ENCODE measurements at places on chromosomes 6 and 20. TPM values are rescaled to one million over a fixed set of nuclear protein-coding genes. Genes with fewer than 3 reads are reported as not detected.

DNA sequence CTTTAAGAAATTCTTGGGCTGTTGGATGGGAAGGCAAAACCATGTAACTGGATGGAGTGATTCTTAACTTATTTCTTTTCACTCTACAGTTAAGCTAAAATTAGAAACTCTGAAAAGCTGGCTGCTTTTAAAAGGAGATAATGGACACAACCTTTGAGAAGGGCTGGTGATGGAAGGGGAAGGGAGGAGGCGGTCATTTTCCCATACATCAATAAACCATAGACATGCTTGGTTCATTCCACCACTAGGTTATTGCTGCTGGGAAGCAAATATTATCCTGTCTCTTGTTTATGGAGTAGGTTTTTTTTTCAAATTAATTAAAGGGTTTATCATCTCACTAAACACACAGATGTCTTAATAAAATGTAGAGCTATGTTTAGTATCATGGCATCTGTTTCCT, 76.2 kb downstream of the PLCB1 start:
- H3K4me1 ChIP-seq: peaks cover 50% of the 10 kb centered on the region
- H3K36me3 ChIP-seq: no peaks in the 10 kb centered on the region
- no peaks in the 10 kb centered on the region for H3K27me3 ChIP-seq
- H3K27ac ChIP-seq: no peak overlapping the region
- H3K4me3 ChIP-seq: no peak overlapping the region
- DNase-seq: no peak

Gene TMEM217
- 0.99 TPM for total RNA-seq

- H3K27ac ChIP-seq: no peak overlapping the region
- DNase-seq: no peak
- no peak overlapping the region for H3K4me3 ChIP-seq
- H3K4me1 ChIP-seq: peaks cover 19% of the 10 kb centered on the region
- H3K27me3 ChIP-seq: no peaks in the 10 kb centered on the region
- H3K36me3 ChIP-seq: no peaks in the 10 kb centered on the region
Observed at GRCh38 chr6:143966312-143966711, 41.7 kb downstream of the PLAGL1 start.

- H3K27me3 ChIP-seq: no peaks in the 10 kb centered on the region
- no peaks in the 10 kb centered on the region for H3K4me1 ChIP-seq
- H3K4me3 ChIP-seq: no peak overlapping the region
- H3K36me3 ChIP-seq: no peaks in the 10 kb centered on the region
Observed at GRCh38 chr6:154113392-154113791, 74.4 kb downstream of the OPRM1 start.

Gene SCRT2
- not detected for total RNA-seq

- H3K4me1 ChIP-seq: no peaks in the 10 kb centered on the region
- no peak overlapping the region for H3K4me3 ChIP-seq
- H3K27ac ChIP-seq: no peak overlapping the region
- H3K36me3 ChIP-seq: no peaks in the 10 kb centered on the region
Observed at GRCh38 chr20:48230216-48230615, 444.9 kb upstream of the SULF2 start.

DNA sequence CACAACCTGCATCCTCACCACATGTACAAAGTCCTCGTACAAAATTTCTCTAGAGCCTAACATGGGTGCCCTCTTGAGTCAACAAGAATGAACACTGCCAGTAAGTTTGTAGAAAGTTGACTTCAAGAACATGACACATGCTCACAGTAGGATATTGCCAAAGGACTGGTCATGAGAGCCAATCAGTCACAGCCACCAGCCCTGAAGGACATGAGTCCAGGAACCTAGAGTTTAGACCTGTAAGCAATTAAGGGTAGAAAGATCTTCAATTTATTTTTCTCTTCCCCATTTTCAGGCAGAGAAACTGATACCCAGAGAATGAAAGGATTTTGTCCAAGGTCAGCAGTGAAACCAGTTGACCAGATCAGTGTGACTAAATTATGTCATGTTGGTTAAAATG, 96.1 kb downstream of the MAFB start:
- H3K27me3 ChIP-seq: no peaks in the 10 kb centered on the region
- DNase-seq: peak; percentile 57
- H3K4me3 ChIP-seq: no peak overlapping the region
- H3K4me1 ChIP-seq: no peaks in the 10 kb centered on the region
- no peaks in the 10 kb centered on the region for H3K36me3 ChIP-seq

Gene DNPH1
- total RNA-seq: 62.5 TPM

DNA sequence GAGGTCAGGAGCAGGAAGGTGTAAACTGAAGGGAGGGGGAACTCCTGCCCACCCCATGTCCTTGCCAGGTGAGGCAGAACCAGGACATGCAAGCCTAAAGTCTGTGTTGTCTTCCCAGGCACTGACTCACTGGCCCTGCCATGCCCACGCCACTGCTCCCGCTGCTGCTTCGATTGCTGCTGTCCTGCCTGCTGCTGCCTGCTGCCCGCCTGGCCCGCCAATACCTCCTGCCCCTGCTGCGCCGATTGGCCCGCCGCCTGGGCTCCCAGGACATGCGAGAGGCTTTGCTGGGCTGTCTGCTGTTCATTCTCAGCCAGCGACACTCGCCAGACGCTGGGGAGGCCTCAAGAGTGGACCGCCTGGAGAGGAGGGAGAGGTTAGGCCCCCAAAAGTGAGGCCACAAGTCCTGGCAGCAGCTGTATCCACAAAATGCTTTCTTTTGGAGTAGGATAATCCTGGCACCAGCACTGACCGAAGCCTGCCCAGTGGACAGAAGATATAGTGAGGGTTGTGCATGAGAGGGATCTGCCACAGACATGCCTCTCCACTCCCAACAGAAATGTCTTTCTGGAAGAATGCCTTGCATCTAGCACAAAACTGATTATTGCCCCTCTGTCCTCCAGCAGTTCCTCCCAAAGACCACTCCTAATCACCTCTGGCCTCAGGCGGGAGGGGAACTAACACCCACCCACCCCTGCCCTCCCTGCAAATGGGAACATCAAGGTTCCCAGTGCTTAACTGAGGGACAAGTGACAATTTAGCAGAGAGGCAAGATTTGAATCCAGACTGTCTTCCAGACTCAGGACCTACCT, 812 bp downstream of the MYMX start:
- peaks cover 67% of the 10 kb centered on the region for H3K4me1 ChIP-seq
- peak overlapping the region; percentile 98 for H3K27ac ChIP-seq
- H3K36me3 ChIP-seq: no peaks in the 10 kb centered on the region
- H3K27me3 ChIP-seq: no peaks in the 10 kb centered on the region
- DNase-seq: no peak

Gene ACSS2
- 56.1 TPM for total RNA-seq

GRCh38 chr20:44656448-44656847, 4.9 kb upstream of the ADA start:
- no peak overlapping the region for H3K27ac ChIP-seq
- no peak overlapping the region for H3K4me3 ChIP-seq
- no peaks in the 10 kb centered on the region for H3K36me3 ChIP-seq
- H3K4me1 ChIP-seq: peaks cover 9% of the 10 kb centered on the region
- H3K27me3 ChIP-seq: no peaks in the 10 kb centered on the region
- no peak for DNase-seq

DNA sequence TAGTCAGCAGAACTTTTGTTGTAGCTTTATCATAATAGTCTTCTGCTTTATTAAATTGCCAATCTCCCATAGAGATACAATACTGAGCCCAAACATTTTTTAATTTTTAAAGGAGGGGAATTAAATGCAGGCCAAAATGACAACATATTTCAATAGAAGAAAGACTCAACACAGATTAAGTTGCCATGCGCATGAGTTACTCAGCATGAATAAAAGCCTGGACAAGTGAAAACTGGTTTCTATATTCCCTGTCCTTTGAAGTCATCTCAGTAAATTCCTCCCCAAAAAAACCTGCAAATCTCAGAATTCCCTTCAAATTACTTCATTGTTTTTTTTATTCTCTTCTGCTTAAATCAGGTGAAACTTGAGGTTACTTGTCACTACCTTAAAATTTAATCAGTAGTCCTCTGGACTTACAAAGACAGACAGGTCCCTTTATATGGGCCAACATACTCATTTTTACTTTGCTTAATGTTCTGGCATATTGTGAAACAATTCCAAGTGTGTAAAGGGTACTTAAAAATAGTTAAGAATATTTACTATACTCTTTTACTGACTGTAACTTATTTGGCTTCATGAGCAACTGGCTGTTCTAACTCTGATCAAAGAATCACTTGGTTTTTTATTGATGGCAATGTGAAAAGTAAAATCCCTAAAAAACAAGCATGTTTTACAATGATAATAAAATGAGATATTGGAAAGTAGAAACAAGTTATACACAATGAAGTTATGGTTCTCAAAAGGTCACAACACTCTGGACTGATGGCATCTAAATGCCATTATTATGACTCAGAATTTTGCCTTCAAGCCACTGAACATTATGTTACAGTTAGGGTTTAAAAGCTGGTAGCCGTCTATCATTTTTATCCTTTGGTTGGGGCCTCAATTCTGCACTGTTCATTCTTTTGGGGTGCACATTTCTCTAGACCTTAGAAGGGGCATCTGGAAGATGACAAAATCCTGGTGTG, 49.9 kb upstream of the COL21A1 start:
- H3K4me1 ChIP-seq: peaks cover 15% of the 10 kb centered on the region
- H3K27me3 ChIP-seq: no peaks in the 10 kb centered on the region
- no peak overlapping the region for H3K27ac ChIP-seq

GRCh38 chr6:106658469-106658868, 29.1 kb downstream of the QRSL1 start:
- no peak overlapping the region for H3K27ac ChIP-seq
- H3K4me1 ChIP-seq: no peaks in the 10 kb centered on the region
- no peak overlapping the region for H3K4me3 ChIP-seq
- H3K27me3 ChIP-seq: no peaks in the 10 kb centered on the region
- peaks cover 81% of the 10 kb centered on the region for H3K36me3 ChIP-seq

DNA sequence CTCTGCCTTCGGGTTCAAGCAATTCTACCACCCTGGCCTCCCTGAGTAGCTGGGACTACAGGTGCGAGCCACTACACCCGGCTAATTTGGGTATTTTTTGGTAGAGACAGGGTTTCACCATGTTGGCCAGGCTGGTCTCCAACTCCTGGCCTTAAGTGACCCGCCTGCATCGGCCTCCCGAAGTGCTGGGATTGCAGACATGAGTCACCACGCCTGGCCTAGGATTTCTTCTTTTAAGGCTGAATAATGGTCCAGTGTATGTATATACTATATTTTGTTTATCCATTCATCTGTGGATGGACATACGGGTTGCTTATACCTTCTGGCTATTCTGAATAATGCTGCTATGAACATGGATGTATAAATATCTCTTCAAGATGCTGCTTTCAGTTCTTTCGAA, 17.1 kb downstream of the RIOK1 start:
- peaks cover 62% of the 10 kb centered on the region for H3K36me3 ChIP-seq
- no peak overlapping the region for H3K4me3 ChIP-seq
- H3K4me1 ChIP-seq: no peaks in the 10 kb centered on the region
- DNase-seq: no peak
- no peak overlapping the region for H3K27ac ChIP-seq

DNA sequence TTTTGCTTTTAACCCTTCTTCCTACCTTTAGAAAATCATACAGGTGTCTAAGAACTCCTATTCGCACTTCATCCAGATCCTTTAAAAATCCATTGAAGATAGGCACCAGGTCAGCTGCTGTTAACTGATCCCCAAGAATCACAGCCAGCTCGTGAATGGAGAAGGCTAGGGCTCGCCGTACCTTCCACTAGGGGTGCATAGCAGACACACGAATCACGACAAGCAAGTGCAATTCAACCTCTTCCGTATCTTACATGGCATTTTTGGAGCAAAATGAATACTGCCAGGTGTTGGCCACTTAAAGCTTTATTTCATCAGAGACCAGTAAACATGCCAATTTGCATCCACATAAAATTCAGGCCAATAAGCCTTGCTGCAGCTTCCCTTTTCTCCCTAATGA, 10.8 kb upstream of the ANKRD60 start:
- no peak overlapping the region for H3K27ac ChIP-seq
- H3K4me1 ChIP-seq: no peaks in the 10 kb centered on the region
- peaks cover 53% of the 10 kb centered on the region for H3K36me3 ChIP-seq
- no peaks in the 10 kb centered on the region for H3K27me3 ChIP-seq
- no peak for DNase-seq

GRCh38 chr20:11331096-11331495, 586.6 kb upstream of the BTBD3 start:
- H3K4me3 ChIP-seq: no peak overlapping the region
- no peaks in the 10 kb centered on the region for H3K4me1 ChIP-seq
- H3K36me3 ChIP-seq: no peaks in the 10 kb centered on the region

GRCh38 chr6:25337431-25337830, 58.3 kb downstream of the CARMIL1 start:
- H3K27ac ChIP-seq: no peak overlapping the region
- no peaks in the 10 kb centered on the region for H3K36me3 ChIP-seq
- no peak overlapping the region for H3K4me3 ChIP-seq
- no peaks in the 10 kb centered on the region for H3K27me3 ChIP-seq

Gene EYA2
- 3.1 TPM for total RNA-seq

Gene BPI
- total RNA-seq: 0.92 TPM

GRCh38 chr20:48295445-48295903, 510.2 kb upstream of the SULF2 start:
- no peaks in the 10 kb centered on the region for H3K27me3 ChIP-seq
- no peak overlapping the region for H3K4me3 ChIP-seq
- peaks cover 35% of the 10 kb centered on the region for H3K4me1 ChIP-seq
- peak overlapping the region; percentile 77 for H3K27ac ChIP-seq
- DNase-seq: no peak
- H3K36me3 ChIP-seq: no peaks in the 10 kb centered on the region

- H3K4me1 ChIP-seq: peaks cover 50% of the 10 kb centered on the region
- no peak overlapping the region for H3K4me3 ChIP-seq
Observed at GRCh38 chr6:126026001-126026400, 39.7 kb downstream of the TRMT11 start.

Gene PI16
- 64.3 TPM for total RNA-seq

- H3K4me1 ChIP-seq: no peaks in the 10 kb centered on the region
- H3K4me3 ChIP-seq: no peak overlapping the region
- no peaks in the 10 kb centered on the region for H3K36me3 ChIP-seq
- no peak for DNase-seq
- H3K27ac ChIP-seq: no peak overlapping the region
Observed at GRCh38 chr6:119552021-119552420, 202.5 kb upstream of the MAN1A1 start.

DNA sequence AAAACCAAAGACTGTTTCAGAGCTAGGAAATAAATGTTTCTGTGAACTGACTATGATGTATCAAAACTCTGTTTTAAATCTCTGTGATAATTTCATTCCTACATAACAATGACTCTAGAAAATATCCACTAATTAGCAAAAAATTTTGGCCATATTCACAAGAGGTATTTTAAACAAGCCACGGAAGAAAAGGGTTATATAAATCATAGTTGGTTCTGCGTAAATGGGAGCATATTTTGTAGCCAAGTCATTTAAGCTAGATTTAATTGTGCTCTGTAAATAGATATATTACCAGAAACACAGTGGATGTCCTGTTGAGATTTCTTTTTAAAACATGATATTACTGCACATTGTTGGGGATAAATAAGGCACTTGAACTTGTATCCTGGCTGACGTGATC, 416.5 kb upstream of the PLCB4 start:
- no peak for DNase-seq
- H3K4me1 ChIP-seq: peaks cover 28% of the 10 kb centered on the region
- H3K4me3 ChIP-seq: no peak overlapping the region
- H3K27me3 ChIP-seq: no peaks in the 10 kb centered on the region
- H3K27ac ChIP-seq: no peak overlapping the region
- H3K36me3 ChIP-seq: peaks cover 10% of the 10 kb centered on the region

- no peaks in the 10 kb centered on the region for H3K27me3 ChIP-seq
- H3K27ac ChIP-seq: peak overlapping the region; percentile 45
- peaks cover 36% of the 10 kb centered on the region for H3K4me1 ChIP-seq
Observed at GRCh38 chr6:159249128-159249527, 79.9 kb downstream of the FNDC1 start.
